ENCODE measurements at places on chromosomes 4 and X.

- no peak for DNase-seq
Observed at GRCh38 chr4:112731715-112732114, 94.8 kb downstream of the LARP7 start.

DNA sequence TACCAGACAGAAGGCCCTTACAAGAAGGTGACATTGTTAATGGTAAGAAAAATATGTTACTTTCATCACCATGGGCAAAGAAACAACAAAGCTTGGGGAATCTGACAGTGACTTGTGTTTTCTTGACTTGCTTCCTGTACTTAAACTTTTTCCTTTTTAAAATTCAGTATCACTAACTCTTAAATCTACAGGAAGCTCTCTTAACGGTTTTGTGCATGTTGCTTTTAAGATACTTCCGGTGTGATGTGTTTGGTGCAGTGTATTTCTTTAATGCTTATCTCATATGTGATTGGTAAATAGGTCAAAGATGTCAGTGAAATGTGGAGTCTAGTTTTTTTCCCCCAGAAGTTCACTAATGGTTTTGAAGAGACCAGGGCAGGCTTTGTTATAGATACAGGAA is 45.2 kb downstream of the ADH5 start:
- no peak for DNase-seq

GRCh38 chr4:57971261-57971660 is 861.1 kb upstream of the IGFBP7 start:
- no peak for DNase-seq

GRCh38 chr4:134470544-134470943 is 269.0 kb upstream of the PABPC4L start:
- DNase-seq = no peak

- no peak for DNase-seq
Observed at GRCh38 chrX:10169175-10169574, 12.4 kb downstream of the CLCN4 start.

GRCh38 chr4:171430495-171430894 is 382.7 kb upstream of the GALNTL6 start:
- DNase-seq = no peak

- no peak for DNase-seq
Observed at GRCh38 chr4:5014007-5014682, 5.1 kb downstream of the CYTL1 start.

- DNase-seq = no peak
Observed at GRCh38 chr4:48944756-48945241, 38.2 kb upstream of the OCIAD2 start.

- no peak for DNase-seq
Observed at GRCh38 chr4:12139296-12139695, 710.6 kb upstream of the HS3ST1 start.

DNA sequence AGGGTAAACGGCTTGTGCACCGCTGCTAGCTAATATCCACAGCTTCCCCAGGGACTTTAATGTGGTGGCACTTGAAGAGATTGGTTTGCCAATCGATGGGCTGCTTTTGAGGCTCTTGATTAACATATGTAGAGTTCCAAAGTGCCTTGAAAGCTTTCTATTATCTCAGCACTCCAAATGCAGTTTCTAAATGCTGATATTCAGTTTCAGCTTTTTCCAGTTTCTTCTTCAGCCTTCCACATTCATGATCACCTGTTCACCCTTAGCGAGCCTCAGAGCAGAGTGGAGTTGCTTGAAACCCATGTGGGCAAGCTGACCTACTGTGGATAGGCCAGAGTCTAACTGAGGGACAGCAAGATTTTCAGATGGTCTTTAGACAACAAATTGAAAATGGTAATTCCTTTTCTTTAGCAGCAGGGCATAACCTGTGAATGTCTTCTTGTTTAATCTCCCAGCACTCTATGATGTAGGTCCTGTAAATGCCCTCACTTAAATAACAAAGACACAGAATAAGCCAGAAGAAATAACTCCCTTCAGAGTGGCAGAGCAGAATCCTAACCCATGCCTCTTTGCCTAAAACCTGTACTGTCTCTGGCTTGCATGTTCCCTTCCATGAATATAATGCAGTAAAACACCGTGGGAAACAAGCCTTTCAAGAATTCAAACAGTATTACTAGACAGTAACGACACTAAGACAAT is 99.8 kb downstream of the TSPAN5 start:
- no peak for DNase-seq

- DNase-seq = peak; percentile 39
Observed at GRCh38 chr4:109826719-109827118, 1.1 kb upstream of the RRH start.

- peak; percentile 48 for DNase-seq
Observed at GRCh38 chrX:15336023-15336413, 695 bp upstream of the PIGA start.

DNA sequence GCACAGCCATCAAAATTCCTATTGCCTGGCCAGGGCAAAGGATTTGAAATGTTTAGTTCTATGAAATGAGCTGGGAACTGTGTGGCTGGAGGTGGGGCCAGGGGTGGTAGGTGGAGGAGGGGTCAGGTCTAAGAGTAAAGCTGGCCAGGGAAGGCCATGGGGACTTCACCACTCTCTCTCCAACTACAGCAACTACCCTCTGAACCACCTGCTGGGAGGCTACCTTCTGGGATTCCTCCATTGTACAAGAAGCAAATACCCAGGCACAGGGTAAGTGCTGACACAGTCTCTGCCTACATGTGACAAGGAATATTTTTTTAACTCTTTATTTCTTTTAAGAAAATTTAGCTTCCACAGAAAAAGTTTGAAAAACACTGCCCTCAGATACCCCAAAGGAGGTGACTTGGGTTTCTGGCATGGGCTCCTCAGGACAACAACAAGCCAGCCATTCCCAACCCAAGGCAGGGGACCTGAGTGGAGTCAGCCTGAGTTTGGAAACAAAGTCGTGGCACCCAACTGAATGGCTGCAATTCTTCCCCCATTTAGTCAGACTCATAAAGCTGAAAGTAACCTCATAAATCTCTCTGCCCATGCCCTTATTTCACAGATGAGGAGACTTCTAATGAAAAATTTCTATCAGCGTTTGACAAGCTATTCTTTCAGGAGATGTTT is 593.8 kb upstream of the DIPK2B start:
- DNase-seq = no peak

DNA sequence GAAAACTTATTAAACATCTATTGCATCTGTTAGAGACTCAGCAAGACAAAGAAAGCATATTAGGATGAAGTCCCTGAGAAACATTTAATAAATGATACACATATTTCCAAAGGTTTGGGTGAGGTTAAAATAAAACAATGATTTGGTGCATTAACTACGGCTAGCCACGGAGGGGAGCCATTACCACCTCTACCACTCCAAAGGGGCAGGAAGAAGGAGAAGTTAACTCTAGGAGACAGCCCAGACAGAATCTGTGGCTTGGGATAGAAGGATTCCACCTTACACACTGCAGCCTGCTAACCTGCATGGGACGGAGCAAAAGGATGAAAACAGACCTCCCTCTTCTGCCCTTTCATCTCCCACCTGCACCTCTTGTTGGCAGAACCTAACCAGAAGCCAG is 189.1 kb upstream of the C1QTNF7 start:
- DNase-seq = peak; percentile 59

DNA sequence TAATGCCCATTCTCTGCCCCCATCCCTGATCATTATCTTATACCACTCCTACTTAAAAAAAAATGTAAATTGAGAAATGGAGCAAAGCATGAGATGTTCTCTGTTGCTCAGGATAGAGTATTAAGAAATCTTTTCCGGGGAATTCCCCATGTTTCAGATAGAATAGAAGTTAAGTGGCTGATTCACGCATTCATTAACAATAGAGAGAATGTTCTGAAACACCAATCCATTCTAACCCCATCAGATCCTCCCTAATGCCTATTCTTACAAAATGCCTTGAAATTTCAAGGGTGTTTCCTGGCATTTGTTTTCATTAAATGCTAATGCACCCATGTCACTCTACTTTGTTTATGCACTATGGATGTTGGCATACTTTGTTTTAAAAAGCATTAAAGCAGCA is 101.1 kb downstream of the AREG start:
- DNase-seq = no peak

- peak; percentile 36 for DNase-seq
Observed at GRCh38 chr4:83112678-83113428, 1.7 kb downstream of the PLAC8 start.

- no peak for DNase-seq
Observed at GRCh38 chr4:37434469-37434868, 189.9 kb downstream of the NWD2 start.

- peak; percentile 66 for DNase-seq
Observed at GRCh38 chr4:72323227-72323626, 245.8 kb downstream of the ADAMTS3 start.

- peak; percentile 52 for DNase-seq
Observed at GRCh38 chr4:73446336-73446938, 10.4 kb downstream of the AFP start.

DNA sequence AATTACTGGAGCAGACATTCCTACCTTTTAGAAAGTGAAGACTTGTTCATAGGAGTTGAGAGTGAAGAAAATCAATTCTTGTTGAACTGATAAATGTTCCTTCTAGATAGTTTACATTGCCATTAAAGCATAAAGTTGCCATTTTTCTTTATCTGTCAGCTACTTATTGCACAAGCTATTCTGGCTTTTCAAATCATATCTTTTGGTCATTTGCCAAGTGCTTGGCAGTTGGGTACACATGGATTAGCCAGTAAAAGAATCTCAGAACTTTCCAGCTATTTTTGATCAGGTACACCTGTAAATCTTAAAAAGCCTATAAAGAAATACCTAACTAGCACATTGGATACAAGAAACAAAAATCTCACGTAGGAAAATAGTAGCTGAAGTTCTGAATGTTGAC is 56.4 kb upstream of the PNPLA4 start:
- DNase-seq = no peak

GRCh38 chr4:150131581-150132228 is 53.5 kb downstream of the DCLK2 start:
- DNase-seq = peak; percentile 45

DNA sequence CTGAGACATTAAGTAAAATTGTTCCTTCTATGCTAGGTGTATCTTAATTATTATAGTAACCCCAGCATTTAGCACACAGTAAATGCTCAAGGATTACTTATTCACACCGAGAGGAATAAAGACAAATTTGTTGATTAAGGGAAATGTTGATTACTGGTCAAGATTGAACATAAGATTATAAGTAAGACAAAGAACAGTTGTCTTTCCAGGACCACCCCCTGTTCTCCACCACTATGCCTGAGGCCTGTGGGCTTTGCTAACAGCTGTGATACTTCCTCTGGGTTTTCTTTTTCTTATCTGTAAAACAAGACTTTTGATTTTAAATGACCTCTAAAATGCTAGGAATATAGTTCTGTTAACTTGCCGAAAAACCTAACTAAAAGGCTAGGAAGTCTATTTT is 128.0 kb downstream of the DCLK2 start:
- DNase-seq = no peak
